ENCODE measurements at places on chromosomes 4 and X.

- no peak for DNase-seq
Observed at GRCh38 chr4:114866901-114867670, 246.3 kb downstream of the NDST4 start.

DNA sequence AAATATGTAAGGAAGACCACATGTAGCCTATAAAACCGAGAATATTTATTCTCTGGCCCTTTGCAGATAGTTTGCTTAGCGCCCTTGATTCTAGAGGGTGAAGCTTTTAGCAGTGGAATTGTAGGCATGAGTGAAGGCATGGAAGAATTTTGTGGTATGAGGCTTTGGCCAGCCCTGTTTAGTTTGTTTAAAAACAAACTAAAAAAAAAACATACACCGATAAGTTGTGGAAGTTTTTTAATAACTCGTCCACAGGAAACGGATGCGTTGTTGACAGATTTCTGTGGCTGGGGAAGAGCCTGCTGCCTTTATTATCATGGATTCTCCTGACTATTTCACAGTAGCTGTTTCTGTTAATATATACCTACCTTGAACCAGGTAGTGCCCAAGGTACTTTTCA is 194.7 kb upstream of the LNX1 start:
- no peak for DNase-seq

DNA sequence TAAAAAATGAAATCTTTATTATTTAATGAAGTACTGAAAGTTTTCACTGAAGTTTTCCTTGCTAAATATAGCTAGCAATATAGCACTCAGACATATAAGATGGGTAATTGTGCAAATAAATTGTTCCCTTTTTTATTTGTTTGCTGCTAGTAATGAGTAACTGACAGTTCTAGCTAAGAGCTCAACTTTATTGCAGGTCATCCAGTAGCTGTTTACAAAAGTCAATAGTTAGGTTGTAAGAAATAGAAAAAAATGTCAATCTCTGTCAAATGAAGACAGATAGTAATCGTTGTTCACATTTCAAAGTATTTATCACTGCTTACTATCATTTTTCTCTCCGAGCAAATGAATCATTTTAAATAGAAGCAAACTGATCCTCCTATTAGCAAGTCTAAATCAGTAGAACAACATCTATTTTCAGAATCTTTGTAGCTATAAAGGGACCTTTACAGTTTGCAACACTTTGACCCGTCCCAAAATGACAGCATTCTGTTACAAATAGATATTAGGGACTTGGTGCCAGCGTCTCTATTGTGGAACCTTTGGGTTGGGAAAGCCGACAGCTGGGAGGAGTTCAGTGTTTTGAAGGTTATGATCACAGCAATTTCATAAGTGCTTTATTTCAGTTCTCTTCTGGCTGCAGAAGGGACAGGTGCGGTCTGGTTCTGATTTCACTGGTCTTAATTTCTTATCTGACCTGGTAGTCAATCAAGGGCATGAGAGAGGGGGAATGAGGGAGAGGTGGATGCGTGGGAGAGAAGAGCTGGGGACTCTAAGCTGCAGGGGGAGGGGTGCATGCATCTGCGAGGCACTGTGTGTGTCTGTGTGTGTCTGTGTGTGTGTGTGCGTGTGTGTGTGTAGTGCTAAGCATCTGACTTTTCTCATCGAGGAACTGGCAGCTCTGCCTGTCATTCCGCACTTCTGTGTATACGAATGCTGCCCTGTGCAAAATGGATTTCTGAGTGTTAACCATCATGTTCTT is 227.9 kb upstream of the PITX2 start:
- peak; percentile 33 for DNase-seq

DNA sequence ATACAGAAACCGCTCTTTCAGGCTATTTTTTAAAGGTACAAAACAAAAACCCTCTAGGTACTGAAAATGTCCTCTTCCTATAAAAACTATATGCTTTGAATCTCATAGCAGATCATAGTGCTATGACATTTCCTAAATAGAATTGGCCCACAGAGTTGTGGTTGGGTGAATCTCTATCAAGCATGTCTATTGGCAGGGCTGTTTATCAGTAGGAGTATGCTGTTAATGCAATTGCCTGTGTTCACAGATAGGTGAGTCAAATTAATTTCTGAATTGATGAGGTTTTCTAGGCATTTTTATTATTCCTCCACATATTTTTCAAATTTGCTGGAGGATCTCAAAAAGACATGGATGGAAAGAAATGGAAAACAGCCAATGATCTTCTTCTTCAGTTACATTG is 73.9 kb downstream of the QRFPR start:
- no peak for DNase-seq

- DNase-seq: no peak
Observed at GRCh38 chrX:11458170-11458569, 165.0 kb downstream of the AMELX start.

- no peak for DNase-seq
Observed at GRCh38 chrX:71936632-71937031, 26.0 kb downstream of the NHSL2 start.

GRCh38 chrX:19747652-19748610 is 139.5 kb downstream of the SH3KBP1 start:
- DNase-seq: no peak

GRCh38 chr4:120348521-120348920 is 281.9 kb upstream of the MAD2L1 start:
- DNase-seq: no peak

GRCh38 chrX:21645886-21646285 is 12.2 kb downstream of the KLHL34 start:
- no peak for DNase-seq

DNA sequence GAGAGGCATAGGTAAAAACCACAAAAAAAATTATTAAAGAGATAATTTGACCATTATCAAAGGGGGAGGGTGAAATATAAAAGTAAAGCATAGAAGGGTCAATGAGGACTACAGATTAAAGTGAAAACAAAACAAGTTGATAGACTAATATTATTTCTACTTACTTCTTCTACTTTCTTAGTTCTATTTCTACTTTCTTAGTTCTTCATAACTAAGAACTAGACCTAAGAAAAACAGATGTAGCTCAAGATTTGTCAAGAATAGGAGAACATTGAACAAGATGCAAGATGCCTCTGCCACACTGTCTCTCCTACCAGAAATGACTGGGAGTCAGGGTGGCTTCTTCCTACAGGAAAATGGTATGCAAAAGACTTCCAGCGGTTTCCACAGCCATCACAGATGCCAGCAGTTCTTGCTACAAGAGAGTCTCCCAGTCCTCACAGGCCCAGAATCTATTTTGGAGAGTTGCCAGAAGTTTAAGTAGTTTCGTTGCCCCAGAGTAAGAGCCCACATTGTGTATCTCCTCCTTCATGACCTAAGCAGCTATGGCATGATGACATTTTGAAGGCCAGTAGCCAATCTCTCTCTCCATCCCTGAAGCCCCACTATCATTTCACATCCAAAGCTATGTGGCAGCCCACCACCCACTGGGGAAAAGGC is 42.9 kb upstream of the DDX60 start:
- DNase-seq: no peak

GRCh38 chr4:95095348-95095974 is 337.7 kb downstream of the BMPR1B start:
- no peak for DNase-seq

DNA sequence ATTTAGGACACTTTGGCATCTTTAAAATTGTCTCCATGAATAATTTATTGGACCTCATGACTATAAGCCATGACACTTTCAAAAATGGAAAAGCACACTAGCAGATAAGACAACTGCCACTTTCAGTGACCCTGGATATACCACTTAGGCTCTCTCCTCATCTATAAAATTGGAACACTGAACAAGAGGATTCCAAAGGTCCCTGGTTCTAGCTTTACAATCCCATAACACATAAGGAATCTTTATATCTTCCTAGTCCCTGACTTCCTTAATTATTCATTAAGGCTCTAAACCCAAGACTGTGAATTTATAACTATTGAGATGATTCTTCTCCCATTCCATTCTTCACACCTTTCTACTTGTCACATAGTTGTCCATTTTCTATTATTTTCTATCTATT is 190.2 kb downstream of the SCFD2 start:
- no peak for DNase-seq

DNA sequence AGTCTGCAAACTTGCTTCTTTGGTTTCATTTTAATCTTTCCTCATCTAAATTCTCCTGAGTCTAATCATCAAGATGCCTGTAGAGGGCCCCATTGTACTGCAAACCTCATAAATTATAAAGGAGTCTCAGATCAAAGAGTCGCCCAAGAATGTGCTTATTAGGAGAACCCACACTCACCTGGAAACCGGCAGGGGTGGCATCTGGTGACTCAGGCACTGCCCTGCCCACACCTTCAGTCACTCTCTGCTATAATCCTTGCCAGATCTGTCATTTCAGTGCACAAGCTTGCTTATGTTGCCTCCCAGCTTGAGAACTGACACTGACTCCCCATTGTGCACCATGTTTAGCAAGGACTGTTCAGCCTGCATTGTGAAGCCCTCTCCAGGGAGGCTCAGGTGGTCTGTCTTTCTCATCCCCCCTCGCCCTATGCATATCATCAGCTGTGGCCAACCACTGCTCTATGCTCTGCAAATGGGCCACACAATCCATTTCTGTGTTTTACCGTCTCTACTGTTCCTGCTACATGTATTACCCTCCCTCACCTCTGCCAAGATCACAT is 12.4 kb downstream of the EPGN start:
- no peak for DNase-seq

GRCh38 chr4:100164808-100165760 is 25.2 kb downstream of the DDIT4L start:
- DNase-seq: no peak

GRCh38 chr4:4761128-4761982 is 98.1 kb upstream of the MSX1 start:
- DNase-seq: no peak

- no peak for DNase-seq
Observed at GRCh38 chrX:74902806-74903205, 22.4 kb downstream of the NEXMIF start.

DNA sequence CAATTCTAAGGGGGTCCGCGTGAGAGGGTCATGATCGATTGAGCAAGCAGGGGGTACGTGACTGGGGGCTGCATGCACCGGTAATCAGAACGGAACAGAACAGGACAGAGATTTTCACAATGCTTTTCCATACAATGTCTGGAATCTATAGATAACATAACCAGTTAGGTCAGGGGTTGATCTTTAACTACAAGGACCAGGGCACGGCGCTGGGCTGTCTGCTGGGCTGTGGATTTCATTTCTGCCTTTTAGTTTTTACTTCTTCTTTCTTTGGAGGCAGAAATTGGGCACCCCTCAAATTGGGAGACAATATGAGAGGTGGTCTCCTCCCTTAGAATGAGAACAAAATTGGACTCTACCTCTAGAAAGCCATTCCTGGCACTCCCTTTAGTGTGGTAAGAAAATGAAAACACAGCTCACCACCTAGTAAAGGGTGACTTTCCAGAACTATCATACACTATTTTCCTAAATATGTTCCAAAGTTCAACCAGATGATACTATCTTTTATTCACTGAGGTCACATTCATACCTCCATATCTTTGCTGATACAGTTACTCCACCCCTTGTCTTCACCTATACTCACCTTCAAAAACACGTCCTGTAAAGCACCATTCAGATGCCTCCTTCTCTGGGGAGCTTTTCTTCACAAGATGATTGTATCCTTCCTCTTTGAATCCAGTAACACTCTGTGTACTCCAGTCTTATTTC is 1058.3 kb upstream of the SLIT2 start:
- DNase-seq: no peak

DNA sequence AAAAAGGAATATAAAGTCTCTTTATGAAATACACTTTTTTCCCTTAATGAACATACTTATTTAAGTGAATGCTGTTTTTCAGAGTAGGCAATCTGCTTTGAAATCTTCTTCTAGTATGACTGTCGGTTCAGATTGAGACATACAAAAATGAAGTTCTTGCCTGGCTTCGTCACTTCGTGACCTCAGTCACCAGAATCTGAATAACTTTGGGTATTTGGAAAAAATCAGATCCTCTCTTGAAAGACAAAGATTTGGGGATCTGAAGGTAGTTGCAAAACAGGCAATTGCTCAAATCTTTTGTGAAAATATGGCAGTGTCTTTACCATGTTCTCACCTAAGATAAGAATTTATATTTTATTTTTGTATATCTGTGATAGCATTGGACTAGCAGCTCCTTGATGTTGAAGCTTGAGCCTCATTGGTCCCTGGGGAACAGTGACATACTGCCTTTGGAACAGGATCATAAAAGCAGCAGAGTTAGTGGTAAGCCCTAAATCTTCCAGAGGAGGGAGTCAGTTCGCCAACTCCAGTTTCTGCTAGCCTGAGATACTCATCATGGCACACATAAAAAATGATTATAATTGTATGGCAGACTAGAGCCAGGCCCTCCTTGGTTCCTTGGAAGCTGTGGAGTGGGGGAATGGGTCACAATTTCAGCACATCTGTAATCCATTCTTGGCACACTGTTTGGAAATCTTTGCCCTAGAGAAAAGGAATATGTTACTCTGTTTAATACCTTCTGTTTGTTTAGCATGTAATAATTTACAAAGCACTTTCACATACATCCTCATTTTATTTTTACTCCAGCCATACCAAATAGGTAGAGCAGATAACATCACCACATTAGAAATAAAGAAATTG is 5.0 kb downstream of the ARFIP1 start:
- no peak for DNase-seq

GRCh38 chr4:23237771-23238170 is 545.0 kb downstream of the GBA3 start:
- DNase-seq: no peak

DNA sequence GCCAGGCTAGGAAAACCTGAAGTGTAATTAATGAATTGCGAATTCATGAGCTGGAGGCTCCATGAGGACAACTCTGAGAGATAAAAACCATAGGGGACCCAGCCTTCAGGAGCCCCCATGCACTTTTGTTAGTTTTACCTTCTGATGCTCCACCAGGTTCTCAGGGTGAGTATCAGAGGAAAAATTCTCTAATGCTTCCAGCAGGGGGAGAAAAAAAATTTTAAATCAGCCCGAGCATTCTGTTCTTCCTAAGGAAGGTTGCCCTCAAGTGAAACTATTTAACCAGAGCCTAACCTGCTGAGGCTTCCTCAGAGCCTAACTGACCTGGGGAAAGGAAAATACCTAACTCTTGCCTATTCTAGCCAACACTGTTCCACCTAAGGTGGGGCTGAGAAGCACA is 552.6 kb downstream of the PPARGC1A start:
- DNase-seq: no peak

DNA sequence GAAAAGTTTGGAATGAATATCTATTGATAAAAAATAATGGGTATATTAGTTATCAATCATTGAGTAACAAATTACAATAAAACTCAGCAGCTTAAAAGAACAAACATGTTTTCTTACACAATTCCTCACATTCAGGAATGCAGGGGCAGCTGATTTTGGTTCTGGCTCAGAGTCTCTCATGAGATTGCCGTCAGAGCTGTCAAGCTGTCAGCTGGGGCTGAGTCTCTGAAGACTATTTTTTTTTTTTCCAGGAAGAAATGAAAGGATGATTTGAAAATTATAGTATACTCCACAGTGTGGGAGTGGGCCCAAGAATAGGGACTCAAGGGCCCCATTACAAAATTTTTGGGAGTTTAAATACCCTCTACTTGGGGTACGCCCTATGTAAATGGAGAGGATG is 219.1 kb downstream of the GC start:
- no peak for DNase-seq
